ENCODE measurements at places on chromosomes 3 and 15. TPM values are rescaled to one million over a fixed set of nuclear protein-coding genes. Genes with fewer than 3 reads are reported as not detected.
A peak's percentile ranks its signal among the peaks of the same experiment; 100 is the strongest.

GRCh38 chr15:25859838-25860645 lies 3.1 kb downstream of the ATP10A start:
- H3K27ac ChIP-seq: no peak overlapping the region
- H3K4me1 ChIP-seq: no peaks in the 10 kb centered on the region
- no peak overlapping the region for H3K4me3 ChIP-seq
- H3K36me3 ChIP-seq: no peaks in the 10 kb centered on the region
- no peak for DNase-seq
- H3K27me3 ChIP-seq: peaks cover 72% of the 10 kb centered on the region

DNA sequence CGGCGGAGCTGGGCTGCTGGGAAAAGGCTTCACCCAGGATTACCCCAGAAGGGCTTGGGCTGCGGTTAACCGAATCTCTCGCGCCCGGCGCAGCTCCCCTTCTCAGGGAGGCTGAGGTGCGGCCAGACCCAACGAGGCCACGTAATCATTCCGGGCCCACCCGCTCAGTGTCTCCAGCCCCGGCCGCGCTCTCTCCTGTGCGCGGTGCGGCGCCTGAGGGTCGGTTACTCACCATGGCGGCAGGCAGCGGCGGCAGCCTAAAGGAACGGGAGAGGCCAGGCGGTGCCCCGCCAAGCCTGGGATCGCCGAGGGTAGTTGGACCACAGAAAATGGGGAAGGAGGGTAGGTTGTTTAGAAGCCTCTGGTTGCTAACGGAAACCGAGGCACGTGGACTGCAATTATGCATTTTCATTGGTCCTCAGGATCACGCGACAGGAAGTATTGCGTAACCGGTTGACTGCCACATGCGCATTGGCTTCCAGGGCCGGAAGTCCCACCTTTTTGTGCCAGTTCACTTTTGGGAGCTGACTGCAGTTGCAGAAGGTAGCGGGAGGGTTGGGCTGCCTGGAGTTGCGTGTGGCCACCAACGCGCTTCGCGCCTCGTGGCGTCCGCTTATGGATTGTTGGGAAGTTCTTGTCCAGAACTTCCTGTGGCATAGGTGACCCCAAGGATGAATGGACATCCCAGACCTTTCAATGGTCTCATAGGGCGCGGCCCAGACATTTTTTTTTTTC lies at the start of gene LZTFL1:
LZTFL1 (minus strand) TSS at position 363 of the 735 bp plus-strand sequence; CDS start at position 235, 128 bp downstream.
- peak; percentile 98 for DNase-seq
- no peaks in the 10 kb centered on the region for H3K27me3 ChIP-seq
- no peaks in the 10 kb centered on the region for H3K36me3 ChIP-seq
- peak within 1 kb of the TSS; percentile 91 for H3K27ac ChIP-seq

The GREM1 gene
- total RNA-seq: 0.09 TPM

- no peak overlapping the region for H3K27ac ChIP-seq
- DNase-seq: no peak
- H3K4me3 ChIP-seq: no peak overlapping the region
Observed at GRCh38 chr3:157120071-157120892, 39.7 kb downstream of the CCNL1 start.

The FETUB gene
- not detected for total RNA-seq
